ENCODE measurements at places on chromosomes 6 and 20. TPM values are rescaled to one million over a fixed set of nuclear protein-coding genes. Genes with fewer than 3 reads are reported as not detected.

GJA1 gene
- not detected for total RNA-seq

RTEL1 gene
- 40.4 TPM for total RNA-seq

RPL7L1 gene
- 66.9 TPM for total RNA-seq

MACROD2 gene
- 0.88 TPM for total RNA-seq

REV3L gene
- total RNA-seq, result 25.5 TPM

LPA gene
- not detected for total RNA-seq

FOXQ1 gene
- not detected for total RNA-seq

ZC2HC1B gene
- total RNA-seq, result not detected

CCM2L gene
- not detected for total RNA-seq

DPPA5 gene
- total RNA-seq, result not detected

PNLDC1 gene
- not detected for total RNA-seq

MYB gene
- 1.3 TPM for total RNA-seq

CD24 gene
- total RNA-seq, result 0.77 TPM

ARMH2 gene
- total RNA-seq, result 1.2 TPM

CCDC170 gene
- 0.25 TPM for total RNA-seq

OPN5 gene
- not detected for total RNA-seq

BMP6 gene
- total RNA-seq, result 2.6 TPM

SCUBE3 gene
- total RNA-seq, result 0.31 TPM

C20orf144 gene
- total RNA-seq, result 0.33 TPM

PBOV1 gene
- not detected for total RNA-seq

SPATA25 gene
- total RNA-seq, result 1.2 TPM

ADAM33 gene
- not detected for total RNA-seq

KCNK15 gene
- not detected for total RNA-seq

SUMO4 gene
- total RNA-seq, result 4.8 TPM

BACH2 gene
- total RNA-seq, result 37.8 TPM

C20orf141 gene
- total RNA-seq, result not detected

CCN5 gene
- total RNA-seq, result not detected

BPIFA1 gene
- total RNA-seq, result not detected

RIPPLY2 gene
- total RNA-seq, result not detected

MKKS gene
- 3.5 TPM for total RNA-seq

SLC35F1 gene
- total RNA-seq, result not detected

STK4 gene
- 366 TPM for total RNA-seq

SSR1 gene
- total RNA-seq, result 82.8 TPM

SYNDIG1 gene
- total RNA-seq, result not detected

PGC gene
- not detected for total RNA-seq

FRS3 gene
- 5.4 TPM for total RNA-seq

CLPSL1 gene
- not detected for total RNA-seq

ADGB gene
- not detected for total RNA-seq

SLC13A3 gene
- total RNA-seq, result 0.63 TPM

EYS gene
- 0.55 TPM for total RNA-seq

CTCFL gene
- total RNA-seq, result not detected

FILIP1 gene
- not detected for total RNA-seq

ANKEF1 gene
- 1.8 TPM for total RNA-seq

LINC00237 gene
- not detected for total RNA-seq

CAP2 gene
- total RNA-seq, result not detected

RSPH4A gene
- total RNA-seq, result 1.0 TPM

STX11 gene
- 34.2 TPM for total RNA-seq

MLN gene
- not detected for total RNA-seq

All from natural killer cell (primary cell).